Activated CD4-positive, alpha-beta memory T cell treated with anti-CD3 and anti-CD28 coated beads for 36 hours (primary cell): ENCODE measurements at places on chromosomes 16 and 17.
A peak's percentile ranks its signal among the peaks of the same experiment; 100 is the strongest.

DNA sequence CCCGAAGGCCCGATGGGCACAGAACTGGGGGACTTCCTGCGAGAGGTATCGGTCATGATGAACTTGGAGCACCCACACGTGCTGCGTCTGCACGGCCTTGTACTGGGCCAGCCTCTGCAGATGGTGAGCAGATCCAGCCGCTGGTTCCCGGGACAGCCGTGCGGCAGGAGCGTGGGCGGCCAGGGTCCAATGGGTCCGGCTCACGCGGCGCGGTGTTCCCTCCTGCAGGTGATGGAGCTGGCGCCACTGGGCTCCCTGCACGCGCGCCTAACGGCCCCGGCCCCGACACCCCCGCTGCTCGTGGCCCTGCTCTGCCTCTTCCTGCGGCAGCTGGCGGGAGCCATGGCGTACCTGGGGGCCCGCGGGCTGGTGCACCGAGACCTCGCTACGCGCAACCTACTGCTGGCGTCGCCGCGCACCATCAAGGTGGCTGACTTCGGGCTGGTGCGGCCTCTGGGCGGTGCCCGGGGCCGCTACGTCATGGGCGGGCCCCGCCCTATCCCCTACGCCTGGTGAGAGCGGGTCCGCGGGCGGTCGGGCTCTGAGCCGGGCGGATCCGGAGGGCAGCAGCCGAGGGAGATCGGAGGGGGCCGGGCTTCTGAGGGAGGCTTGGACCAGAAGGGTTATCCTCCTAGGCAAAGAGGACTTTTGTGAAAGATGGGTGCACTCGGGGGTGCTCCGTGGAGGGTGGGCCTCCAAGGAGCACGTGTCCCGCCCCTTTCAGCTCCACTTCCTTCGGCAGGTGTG lies 3.0 kb downstream of the TNK1 start:
- peak; percentile 84 for DNase-seq

- no peak for DNase-seq
Observed at GRCh38 chr16:70685061-70685937, 554 bp downstream of the MTSS2 start.

DNA sequence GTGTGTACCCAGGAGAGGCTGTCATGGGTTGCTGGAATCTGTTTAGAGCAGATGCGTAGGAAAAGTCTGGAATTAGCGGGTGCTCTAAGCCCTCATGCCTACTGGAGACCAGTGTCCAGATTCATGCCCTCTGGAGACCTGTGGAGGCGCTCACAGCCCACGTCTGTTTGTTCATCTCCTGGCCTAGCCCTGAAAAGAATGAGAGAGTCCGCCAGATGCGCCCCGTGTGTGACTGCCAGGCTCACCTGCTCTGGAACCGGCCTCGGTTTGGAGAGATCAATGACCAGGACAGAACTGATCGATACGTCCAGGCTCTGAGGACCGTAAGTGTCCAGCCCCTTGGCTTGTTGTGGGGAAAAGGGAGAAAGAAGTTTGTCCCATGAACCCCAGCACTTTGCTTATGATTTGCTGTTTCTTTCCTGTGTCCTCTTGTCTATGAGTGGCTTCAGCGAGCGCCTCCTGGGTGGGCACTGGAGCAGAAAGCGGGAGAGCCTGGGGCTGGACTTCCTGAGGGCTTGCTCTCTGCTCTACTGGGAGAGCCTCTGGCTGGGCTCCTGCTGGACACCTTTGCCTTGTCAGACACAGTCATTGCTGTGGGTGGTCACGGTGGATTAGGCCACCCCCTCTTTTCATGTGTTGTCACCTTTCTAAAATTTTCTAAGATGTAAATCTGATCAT lies 35.3 kb downstream of the PRMT7 start:
- no peak for DNase-seq

GRCh38 chr17:48432820-48433775 lies 3.1 kb upstream of the SKAP1 start:
- DNase-seq = no peak

DNA sequence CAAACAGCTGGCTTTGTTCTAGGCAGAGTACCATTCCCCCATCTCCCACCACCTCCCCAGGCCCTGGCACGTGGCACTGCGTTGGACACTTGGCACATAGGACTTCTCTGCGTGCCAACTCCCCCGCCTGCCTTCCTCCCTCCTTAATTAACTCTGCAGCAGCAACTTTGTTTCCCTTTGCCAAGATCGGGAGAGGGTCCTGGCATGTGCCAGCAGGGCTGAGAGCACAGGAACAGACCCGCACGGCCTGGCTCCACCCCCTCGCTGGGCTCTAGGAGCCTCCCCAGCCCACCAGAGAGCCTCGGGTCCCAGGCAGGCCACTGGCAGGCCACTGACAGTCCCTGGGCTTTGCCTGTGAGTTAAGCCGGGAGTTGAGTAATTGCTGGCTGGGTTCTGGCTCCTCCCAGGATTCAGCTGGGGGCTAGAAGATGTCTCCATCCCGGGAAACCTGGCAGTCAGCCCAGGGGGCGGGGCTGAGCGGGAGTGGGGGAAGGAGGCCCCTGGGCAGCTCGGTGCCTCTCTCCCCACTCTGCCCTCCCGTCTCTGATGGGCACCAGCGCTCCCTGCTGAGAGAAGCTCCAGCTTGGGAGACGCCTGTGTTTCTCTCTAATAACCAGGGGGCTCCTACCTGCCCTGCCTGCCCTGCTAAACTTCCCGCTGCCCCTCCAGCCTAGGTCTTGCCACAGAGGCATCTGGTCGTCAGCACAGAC lies 224.0 kb upstream of the TNRC6C start:
- no peak for DNase-seq
